Bronchial epithelial cell (primary cell): ENCODE measurements at places on chromosomes 3 and 15. TPM values are rescaled to one million over a fixed set of nuclear protein-coding genes. Genes with fewer than 3 reads are reported as not detected.

MIX23 gene
- 24.0 and 25.3 TPM in 2 replicates for total RNA-seq

REC114 gene
- not detected in 2 replicates for total RNA-seq

PARP15 gene
- total RNA-seq = 0.13 and 0.26 TPM in 2 replicates

EPM2AIP1 gene
- total RNA-seq = 6.1 and 7.2 TPM in 2 replicates

CADPS gene
- total RNA-seq = 1.3 TPM in 1 of 2 replicates, not detected in the other

GNL3 gene
- 167 and 232 TPM in 2 replicates for total RNA-seq

NR1I2 gene
- total RNA-seq = not detected in 2 replicates

SLC22A13 gene
- 0.77 and 0.79 TPM in 2 replicates for total RNA-seq

GRCh38 chr3:36124118-36124796 is 256.0 kb upstream of the STAC start:
- DNase-seq = peak; percentile 74

DNA sequence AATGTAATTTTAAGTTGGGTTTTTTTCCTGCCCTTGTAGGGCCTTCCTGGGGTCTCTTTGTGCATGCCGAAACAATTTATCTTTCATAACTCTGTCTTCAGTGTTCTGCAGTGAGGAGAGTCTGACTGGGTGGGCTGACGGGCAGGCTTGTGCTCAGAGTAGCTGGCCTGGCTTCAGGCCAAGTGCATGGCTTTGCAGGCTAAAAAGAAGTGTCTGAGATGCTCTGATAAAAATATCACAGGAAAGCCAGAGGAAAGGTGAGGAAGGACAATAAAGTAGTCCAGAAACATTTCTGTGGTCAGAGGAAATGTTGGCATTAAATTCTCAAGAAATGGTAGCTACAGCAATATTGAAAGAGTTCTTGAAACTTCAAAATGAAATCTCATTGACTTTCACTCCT is 25.5 kb downstream of the ST3GAL6 start:
- DNase-seq = no peak

DNA sequence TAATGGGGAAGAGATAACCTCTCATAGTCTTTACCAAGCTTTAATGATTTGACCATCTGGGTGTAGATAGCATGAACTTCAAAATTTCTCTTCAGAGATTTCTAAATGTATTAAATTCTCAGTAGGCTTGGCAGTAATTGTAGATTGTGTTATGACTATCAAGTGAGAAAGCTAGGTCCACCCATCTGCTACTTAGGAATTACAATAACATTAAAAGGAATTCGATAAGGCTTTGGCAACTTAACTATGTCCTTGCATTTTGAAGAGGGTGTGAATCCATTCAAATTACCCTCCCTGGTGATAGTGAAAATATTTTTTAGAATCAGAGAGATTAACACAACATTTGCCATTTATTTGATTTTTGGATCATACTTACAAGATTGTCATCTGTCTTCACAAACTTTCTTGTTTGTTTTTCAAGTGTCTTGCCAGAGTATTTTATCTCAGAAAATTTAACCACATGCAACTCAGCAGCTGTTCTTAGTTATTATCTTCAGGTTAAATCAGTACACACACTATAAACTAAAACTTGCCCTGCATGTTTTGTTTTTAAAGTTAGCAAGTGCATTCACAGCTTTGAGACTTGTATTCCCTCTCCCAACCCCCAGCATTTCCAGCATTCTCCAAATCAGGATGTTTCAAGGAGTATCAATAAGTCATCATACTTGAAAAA is 69.6 kb upstream of the COL8A1 start:
- DNase-seq = no peak

GRCh38 chr3:100535610-100535943 is 43.2 kb downstream of the TMEM45A start:
- DNase-seq = no peak

GRCh38 chr3:63662500-63662899 is 10.0 kb downstream of the SNTN start:
- DNase-seq = peak; percentile 44

- DNase-seq = peak; percentile 68
Measured at GRCh38 chr15:62495670-62496614, 330.9 kb upstream of the C2CD4B start.

GRCh38 chr3:55282994-55283393 is 204.1 kb downstream of the WNT5A start:
- no peak for DNase-seq

DNA sequence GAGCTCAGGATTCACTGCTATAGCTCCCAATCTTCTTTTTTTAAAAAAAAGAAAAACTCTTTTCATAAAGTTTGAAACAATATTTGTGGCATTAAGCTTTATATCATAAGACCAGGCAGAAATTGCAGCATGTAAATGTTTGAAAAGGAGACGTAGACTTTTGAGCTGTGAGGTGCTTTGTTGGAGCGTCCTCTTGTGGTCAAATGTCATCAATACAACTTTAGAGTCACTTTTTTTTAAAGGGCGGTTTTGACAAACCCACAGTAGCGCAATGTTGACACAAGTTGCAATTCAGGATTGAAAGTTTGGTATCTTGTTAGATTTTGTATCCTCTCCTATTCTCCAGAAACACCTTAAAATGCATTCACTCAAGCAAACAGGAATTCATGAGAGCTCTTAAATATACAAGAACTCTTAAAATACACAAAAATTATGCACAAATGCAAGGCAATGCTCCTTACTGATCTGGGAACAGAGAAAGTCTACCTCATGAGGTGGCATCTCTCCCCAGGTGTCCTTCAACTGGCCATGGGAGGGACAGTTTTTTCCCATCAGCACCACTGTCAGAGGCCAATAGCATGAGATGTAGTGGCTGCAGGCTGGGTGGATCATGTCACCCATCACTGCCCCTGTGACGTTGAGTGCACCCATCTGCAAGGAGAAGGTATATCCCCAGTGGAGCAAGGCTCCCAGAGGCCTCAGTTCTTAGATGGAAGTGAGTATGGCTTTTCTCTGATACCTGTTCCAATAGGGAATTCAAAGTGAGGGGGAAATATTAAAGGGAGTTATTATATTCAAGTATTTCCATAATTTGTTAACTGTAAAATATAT is 70.7 kb downstream of the ANXA2 start:
- peak; percentile 61 for DNase-seq

DNA sequence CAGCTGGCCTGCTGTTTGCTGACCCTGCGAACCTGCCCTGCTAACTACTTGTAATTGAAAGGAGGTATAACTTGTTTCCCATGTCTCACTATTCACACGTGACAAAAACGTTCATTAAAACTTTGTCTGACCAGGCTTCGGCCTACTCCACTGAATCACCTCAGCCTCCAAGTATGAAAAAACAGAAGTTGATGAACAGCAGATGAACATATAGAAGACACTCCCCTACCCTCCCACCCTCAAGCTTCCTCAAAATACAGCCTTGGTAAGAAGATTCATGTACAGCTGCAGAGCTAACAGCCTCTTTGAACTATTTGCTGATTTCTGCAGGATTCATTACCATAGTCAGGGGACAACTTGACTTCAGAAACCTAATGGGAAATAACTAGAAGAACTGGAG is 10.7 kb downstream of the RBM15B start:
- no peak for DNase-seq

DNA sequence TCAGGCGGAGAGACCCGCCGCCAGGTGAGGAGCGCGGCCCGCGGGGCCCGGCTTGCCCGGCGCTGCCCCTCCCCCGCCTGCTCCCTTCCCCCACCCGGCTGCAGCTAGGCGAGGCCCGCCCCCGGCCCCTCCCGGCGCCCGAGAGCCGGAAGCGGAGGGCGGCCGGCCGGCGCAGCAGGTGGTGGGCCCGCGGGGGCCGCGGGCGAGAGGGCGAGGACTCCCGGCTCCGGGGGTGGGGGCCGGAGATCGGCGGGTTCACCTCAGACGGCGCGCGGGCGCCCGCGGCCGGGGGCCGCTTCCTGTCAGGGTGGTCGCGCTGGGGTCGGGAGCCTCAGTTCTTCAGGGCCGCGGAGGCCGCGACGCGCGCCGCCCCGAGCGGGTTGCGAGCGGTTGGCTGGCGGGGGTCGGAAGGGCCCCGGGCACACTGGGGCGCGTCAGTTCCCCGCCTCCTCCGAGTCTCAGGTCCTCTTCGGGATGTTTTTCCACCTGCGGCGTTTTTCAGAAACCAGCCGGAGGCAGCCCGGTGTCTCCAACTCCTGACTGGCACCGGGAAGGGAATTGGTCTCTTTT is 395 bp downstream of the ZFAND6 start:
- no peak for DNase-seq

DNA sequence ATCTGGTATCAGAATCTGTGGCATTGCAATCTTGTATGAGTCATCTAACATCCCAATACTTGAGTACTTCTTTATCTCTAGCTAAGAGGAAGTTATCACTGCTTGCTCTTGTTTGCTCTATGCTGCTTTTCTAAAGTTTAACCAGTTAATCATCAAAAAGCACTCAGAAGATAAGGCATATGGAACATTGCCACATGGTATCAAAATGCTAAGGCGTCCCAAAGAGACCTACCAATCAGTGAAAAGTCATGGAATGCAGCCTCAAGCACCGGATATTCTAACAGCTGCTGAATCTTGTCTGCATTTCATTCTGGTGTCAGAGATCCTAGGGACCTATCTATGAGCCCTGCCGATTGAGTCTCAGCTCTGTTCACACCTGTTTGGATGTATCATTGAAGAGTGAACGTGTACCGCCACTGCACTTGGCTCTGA is 192.8 kb downstream of the ARPP21 start:
- DNase-seq = peak; percentile 59

- peak; percentile 74 for DNase-seq
Measured at GRCh38 chr3:39107388-39108199, at the start of the genes GORASP1 and TTC21A. TSS of gene GORASP1 (minus strand) at chr3:39107627. CDS start at chr3:39107541, 86 bp downstream. TSS of gene TTC21A (plus strand) at chr3:39107680. CDS start at chr3:39107838, 158 bp downstream.

DNA sequence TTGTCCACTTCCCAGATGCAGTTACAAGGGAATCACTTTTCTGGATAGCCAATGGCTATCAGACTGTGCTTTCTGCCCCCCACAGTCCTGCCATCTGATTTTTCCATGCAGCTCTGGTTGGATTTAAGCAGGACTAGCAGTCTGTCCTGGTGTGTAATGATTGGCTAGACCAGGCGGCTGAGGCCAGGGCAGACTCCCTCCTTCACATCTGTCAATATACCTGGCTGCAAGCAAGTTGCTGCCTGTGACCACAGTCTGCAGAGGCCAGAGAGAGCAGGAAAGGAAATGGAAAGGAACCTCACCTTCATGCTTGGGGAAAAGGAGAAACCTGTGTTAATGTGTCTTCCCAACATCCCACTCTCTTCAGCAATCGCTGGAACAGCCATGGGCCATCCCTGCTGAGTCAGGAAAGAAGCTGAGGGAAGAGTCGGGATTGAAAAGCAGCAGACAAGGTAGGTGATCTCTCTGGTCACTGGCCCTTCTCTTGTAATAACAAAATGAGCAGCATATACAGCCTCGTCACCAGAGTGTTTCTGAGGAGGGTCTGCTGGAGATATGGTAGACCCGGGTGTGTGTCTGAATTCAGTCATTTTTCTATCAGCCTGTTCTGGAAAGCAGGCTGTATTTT is 126.7 kb upstream of the PHLDB2 start:
- peak; percentile 90 for DNase-seq

DNA sequence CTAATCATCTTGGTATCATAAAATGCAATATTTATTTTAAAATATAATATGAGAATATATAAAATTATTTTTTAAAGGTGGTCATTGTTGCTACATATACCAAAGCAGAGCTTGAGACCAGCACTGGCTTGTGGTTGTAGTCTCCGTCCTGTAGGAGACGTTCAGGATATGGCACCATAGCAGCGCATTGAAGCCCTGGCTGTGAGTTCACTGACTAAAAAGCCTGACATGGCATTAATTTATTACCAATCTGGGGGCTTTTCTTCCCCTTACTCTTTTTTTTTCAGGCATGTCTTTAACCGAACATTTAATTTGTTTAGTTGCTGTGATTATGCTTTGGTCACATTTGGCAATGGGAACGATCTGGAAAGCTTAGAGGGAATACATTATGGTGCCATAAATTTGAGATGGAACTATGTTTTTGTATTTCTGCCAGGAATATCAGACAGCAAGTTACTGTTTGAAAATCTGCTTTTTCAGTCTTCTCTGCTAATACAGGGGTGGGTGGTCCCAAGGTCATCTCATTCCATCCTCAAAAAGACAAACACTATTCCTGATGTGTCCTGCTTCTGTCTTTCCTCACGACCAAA is 108.5 kb downstream of the ZIC4 start:
- no peak for DNase-seq

- DNase-seq = no peak
Measured at GRCh38 chr15:62832231-62832630, 210.3 kb upstream of the TPM1 start.
